ENCODE measurements at places on chromosomes 1 and 21.

- DNase-seq, result no peak
Measured at GRCh38 chr1:227781314-227781930, 34.1 kb upstream of the PRSS38 start.

DNA sequence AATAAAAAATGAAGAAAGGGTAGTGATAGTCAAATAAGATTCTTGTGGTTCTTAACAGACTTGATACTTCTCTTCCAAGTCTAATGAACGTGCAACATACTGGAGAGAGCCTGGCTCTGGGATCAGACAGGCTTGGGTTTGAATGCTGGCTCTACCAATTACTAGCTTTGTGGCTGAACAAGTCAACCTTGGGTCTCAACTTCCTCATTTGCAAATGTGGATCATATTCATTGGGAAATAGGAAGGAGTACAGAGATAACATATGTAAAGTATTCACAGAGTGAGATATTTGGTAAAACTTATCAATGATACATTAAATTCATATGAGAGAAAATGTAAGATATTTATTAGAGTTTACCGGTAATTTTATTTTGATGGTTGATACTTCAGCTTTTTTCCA, 2.0 kb downstream of the EDEM3 start:
- no peak for DNase-seq

- no peak for DNase-seq
Measured at GRCh38 chr1:229130028-229130668, 140.8 kb upstream of the RAB4A start.

DNA sequence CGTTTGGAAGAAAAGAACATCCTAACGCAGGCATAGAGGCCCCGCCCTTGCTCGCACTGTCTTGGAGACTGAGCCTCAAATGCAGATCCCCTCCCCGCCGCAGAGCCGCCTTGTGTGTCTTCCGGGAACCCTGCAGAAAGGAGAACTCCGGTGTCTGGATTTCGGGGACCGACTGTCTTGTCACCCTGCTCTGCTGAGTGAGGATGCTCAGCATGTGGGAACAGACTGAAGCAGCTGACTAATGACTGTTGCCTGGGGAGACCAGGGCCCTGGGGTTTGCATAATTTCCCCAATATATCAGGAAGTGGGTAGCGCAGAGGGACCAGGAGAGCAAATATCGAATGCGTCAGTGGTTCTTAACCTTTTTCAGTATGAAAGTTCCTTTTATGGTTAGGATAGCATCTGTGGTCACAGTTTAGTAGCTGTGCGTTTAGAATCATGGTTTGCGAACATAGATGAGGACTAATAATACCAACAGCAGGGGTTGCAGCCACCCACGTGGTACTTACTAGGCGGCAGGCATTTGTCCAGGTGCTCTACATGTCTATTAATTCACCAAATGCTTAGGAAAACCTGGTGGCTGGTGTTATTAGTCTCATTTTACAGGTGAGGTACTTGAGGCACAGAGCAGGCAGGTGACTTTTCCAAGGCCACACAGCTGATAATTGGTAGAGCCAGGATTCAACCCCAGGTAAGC, 14.3 kb downstream of the GPR137B start:
- peak; percentile 23 for DNase-seq

- no peak for DNase-seq
Measured at GRCh38 chr21:15653710-15654109, 76.1 kb upstream of the USP25 start.

DNA sequence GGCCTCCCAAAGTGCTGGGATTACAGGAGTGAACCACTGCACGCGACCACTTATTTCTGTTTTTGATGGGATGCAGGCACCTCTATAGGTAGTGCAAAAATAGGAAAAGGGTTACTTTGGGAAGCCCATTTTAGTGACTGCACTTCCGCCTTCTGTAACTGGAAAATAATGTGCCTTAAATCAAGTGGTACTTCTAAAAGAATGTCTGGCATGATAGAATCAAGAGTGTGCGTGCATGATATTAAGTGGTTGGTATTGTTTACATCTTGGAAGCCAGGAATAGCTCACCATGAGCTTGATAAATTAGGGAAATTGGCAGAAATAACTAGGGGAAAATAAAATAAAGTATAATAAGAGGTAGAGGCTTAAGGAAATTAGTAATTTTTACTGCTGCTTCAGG, 1067.0 kb downstream of the ADGRL2 start:
- no peak for DNase-seq

DNA sequence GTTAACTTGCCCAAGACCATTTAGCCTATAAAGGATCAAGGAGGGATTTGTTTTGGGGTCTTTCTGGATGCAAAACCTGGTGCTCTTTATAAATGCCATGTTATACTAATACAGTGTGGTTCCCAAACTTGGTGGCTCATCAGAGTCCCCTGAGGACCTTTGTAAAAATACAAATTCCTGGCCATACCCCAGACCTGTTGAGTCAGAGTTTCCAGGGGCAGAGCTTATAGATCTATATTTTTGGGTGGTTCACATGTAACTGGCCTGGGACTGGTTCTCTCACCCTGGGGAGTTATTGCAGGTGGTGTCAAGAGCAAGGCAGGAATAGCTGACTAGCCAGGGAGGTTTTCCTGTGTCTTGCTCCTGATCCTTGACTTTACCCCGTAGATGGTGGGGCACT, 136.9 kb upstream of the HNRNPU start:
- DNase-seq, result no peak

DNA sequence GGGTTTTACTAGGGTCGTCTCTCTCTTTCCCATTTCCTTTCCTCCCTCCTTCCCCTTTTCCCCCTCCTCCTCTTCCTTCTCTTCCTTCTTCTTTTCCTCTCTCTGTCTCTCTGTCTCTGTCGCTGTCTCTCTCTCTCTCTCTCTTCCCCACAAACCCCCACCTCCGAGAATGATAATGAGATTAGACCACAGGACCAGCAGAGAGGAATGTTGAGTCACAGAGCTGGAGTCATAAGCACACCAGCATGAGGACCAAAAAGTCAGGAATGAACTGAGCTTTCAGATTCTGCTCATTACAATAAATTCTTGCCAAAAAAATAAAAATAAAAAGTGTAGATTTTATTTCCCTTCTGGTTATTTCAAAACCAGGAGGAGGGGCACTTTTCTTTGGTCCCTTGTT, 377.4 kb downstream of the LTN1 start:
- no peak for DNase-seq

DNA sequence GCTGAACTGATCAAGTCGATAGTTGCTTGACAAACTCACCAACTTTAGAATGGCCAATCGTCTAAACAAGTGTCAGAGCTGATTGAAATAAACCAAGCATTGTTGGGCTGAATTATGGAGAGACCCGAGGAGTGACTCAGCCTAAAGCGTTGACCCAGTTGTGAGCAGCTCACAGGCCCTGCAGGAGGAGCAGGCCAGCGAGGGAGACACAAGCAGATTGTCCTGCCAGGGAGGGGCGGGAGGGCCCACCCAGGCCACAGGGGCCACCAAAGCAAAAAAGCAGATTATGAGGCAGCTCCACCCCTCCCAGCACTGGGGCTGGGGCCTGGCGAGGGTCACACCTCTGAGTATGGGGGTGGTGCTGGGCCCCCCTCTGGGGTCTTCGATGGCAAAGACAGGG, 10.1 kb upstream of the MATN1 start:
- no peak for DNase-seq

GRCh38 chr1:4483021-4483625, 171.3 kb upstream of the AJAP1 start:
- no peak for DNase-seq

GRCh38 chr21:8994640-8995511, 1526.5 kb upstream of the TPTE start:
- no peak for DNase-seq

GRCh38 chr1:62589321-62589720, 8.0 kb upstream of the ANGPTL3 start:
- no peak for DNase-seq

DNA sequence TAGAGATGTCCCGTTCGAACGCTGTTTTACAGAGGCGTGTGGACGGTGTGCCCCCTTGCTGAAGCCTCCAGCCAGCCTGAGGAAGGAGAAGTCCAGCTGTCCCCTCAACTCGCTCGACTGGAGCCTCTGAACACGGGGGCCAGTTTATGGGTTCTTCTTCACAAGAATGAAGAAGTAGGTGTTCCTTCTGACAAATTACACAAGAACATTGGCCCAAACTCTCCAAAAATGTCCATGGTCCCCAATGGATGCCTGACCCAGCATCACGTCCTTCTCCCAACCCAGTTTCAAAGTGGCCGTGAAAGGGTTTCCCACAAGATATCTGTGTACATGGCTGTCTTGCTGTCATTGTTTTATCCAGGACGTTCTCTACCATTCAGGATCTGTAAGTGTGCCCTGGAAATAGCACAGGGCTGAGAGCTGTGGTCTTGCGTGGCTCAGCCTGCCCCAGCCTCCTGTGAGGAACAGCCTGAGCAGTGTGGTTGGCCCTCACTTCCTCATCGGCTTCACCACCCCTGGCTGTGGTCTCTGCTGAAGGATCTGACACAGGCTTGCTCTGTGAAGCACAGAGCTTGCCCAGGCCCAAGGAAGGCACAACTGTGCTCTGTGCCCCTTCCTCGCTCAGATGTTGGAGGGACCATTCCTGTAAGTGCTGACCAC, 1.0 kb upstream of the S100B start:
- no peak for DNase-seq

- no peak for DNase-seq
Measured at GRCh38 chr1:22418933-22419382, 32.7 kb upstream of the ZBTB40 start.

DNA sequence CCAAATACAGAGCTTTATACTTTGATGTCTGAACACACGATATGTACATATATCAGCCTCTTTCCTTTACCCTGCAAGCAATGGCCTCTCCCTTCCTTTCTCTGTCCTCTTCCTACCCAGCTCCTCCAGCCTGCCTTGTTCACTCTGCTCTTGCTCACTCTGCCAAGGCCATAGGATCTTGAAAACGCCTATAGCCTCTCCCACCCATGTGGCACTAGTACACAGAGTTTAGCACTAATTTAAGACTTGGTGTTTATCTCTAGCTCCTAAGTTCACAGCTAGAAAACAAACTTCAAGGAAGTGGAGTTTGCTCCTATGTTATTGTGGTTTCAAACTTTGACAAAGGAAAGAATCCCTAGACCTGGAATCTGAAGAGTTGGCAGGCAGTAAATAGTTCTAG, 225.0 kb upstream of the RUNX1 start:
- DNase-seq, result no peak

- DNase-seq, result no peak
Measured at GRCh38 chr1:97047421-97047793, 325.8 kb downstream of the PTBP2 start.

DNA sequence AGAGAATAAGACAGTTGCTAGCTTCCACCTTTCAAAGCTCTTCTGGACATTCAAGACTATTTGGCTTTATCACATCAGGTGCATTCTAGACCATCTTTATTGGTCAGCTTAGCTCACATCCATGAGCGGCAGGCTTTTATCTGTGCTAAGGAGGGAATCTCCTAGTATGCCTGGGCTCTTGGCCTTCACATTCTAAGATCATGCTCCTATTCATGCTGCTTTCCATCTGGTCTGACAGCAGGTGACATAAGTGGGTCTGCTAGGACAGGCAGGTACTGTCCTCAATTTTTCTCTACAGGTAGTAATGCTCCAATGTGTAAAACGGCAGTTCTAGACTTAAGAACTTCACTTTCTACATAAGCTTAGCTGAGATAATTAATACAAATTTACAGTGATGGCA, 39.2 kb upstream of the ADAMTS1 start:
- no peak for DNase-seq

- no peak for DNase-seq
Measured at GRCh38 chr1:188615321-188615720, 1786.6 kb downstream of the PLA2G4A start.

GRCh38 chr1:167529829-167530474, 11.6 kb upstream of the CD247 start:
- DNase-seq, result no peak

DNA sequence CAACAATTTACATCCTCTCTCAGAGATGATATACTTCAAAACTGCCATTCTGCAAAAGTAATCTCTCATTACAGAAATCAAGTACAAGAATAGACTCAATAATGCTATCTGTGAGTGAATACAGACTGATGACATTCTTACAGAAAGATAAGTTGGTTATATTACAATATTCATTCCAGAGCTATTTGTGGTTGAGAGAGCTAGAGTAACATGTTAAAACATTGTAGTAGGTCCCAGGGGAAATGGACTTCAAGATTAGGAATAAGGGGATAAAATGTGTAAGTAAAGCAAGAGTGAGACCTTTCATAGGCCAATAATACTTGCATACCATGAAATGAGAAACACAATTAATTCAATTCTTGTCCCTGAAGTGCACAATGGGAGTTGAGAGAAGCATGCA, 1.5 kb downstream of the F13B start:
- DNase-seq, result no peak

GRCh38 chr1:20715406-20715805, 2.4 kb downstream of the KIF17 start:
- DNase-seq, result no peak

GRCh38 chr1:18808550-18808949, 50.9 kb downstream of the TAS1R2 start:
- DNase-seq, result no peak

- no peak for DNase-seq
Measured at GRCh38 chr1:204435872-204436271, 24.3 kb upstream of the PPP1R15B start.

DNA sequence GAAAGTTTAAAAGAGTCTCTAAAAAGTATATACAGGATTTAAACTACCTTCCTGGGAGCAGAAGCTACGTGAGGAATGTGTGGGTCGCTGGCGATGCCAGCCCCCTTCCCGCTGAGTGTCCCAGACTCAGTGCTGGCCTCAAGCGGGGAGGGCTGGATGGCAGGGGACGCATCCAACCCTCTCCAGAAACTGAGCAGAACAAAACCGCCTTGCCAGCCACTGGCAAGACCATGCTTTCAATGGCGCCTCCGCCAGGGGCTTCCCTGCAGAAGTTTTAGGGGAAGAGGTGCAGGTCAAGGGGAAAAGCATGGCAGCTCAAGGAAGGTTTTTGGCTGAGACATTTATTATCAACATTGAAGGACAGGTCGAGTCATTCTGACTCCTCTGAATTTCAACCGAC, 26.1 kb downstream of the NADK start:
- no peak for DNase-seq

- no peak for DNase-seq
Measured at GRCh38 chr21:36858320-36858957, 108.0 kb downstream of the HLCS start.

DNA sequence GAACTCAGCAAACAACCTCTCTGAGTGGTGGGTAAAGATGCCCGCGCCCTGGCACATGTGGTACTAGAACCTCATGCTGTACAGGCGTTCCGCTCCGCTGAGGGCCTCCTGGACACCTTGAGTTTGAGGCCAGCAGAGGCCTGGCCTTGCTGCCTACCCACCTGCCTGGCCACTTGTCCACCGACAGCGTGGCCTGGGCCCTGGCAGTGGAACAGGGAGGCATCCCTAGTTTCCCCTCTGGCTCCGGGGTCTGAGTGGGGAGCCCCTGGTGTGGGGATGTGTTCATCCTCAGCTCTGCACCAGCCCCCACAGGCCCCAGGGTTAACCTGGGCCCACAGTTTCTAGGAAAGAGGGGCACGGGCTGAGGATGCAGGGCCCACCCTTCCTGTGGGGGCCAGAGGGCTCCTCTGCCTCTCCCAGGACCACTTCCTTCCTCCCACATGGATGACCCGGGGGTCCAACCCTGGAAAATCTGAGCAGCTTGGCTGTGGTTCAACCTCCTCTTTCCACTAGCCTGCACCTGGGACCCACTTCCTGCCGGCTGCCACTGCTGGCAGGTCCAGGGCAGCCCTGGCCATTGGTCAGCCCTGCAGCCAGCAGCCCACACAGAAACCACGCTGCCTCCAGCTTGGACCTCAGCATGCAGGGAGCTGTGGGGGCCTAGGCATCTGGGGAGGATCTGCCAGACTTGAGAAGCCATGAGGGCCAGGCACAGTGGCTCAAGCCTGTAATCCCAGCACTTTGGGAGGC, 53.3 kb upstream of the COL18A1 start:
- no peak for DNase-seq

- no peak for DNase-seq
Measured at GRCh38 chr1:80509965-80510522, 1290.7 kb upstream of the ADGRL2 start.

Measured in activated T-cell treated with anti-CD3 and anti-CD28 coated beads for 24 hours (primary cell).